ENCODE measurements at places on chromosomes 2 and 18.

DNA sequence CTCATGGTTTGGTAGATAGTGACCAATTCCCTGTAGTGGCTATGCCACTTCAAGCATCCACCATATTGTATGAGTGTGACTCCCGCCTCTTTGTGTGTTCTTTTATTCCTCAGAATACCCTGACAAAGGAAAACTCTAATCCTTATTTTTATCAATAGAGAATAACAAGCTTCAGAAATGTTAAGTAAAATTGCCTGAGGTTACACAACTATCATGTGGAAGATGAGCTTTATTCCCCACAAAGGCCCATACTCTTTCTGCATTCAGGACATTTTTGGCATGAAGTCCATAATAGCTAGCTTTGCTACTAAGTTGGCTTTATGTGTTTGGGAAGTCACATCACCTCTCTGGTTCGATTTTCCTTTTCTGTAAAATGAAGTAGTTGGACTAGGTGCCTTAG, 276.8 kb downstream of the PIK3C3 start:
- no peak for DNase-seq

GRCh38 chr18:43952398-43952797, 675.1 kb upstream of the SYT4 start:
- DNase-seq = no peak

DNA sequence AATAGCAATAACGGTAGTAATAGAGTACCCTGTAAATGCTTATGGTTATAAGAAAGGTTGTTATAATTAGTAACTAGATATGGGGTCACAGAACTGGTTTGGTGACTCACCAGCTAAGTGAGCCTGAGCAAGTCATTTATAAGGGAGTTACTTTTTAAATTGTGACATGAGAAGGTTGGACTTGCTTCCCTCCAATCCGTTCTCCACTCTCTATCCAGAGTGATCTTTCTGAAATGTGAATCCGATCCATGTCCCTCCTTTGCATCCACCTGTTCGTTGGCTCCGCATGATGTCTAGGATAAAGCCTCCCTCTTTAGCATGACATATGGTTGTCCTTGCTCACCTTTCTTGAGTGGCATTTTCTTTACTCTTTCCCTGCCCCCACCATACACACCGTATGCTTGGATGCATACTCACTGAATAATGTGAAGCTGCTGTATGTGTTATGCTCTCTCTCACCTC, 83.1 kb downstream of the CDC42EP3 start:
- peak; percentile 38 for DNase-seq

DNA sequence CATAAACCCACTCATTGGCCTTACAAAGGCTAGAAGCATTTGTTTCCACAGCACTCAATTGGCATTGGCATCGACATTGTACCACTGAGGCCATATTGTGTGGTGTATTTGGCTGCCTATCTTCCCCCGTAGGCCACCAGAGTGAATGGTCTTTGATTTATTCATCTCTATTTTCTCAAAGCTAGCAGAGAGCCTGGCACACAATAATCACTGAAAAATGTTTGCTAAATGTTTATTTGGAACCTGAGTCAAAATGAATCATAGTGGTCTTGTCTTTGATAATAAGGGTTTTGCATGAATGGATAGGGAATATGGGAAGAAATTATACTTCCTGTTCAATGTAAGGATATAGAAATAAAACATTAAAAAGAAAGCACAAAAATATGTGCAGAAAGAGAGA, 107.3 kb upstream of the SLC8A1 start:
- DNase-seq = no peak

GRCh38 chr2:194826241-194826640, 830.8 kb upstream of the SLC39A10 start:
- no peak for DNase-seq

- DNase-seq = peak; percentile 10
Measured at GRCh38 chr2:145687442-145688134, 1167.7 kb upstream of the ZEB2 start.

DNA sequence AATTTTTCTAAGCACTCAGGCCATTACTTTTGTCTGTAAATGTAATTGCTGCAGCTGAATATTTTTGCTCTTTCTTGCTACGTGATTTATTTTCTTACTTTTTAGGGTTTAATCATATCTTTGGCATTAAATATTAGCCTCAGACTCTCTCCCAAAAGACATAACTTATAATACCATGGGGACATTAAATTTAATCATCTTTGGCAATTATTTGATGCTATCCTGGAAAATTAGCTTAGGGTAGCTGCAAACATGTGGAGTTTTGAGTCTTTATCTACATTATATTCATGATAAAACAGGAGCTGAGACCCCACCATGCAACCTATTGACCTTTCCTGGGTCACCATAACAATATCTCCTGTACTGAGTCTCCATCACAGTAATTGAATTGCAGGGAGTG, 59.1 kb upstream of the EDAR start:
- no peak for DNase-seq

DNA sequence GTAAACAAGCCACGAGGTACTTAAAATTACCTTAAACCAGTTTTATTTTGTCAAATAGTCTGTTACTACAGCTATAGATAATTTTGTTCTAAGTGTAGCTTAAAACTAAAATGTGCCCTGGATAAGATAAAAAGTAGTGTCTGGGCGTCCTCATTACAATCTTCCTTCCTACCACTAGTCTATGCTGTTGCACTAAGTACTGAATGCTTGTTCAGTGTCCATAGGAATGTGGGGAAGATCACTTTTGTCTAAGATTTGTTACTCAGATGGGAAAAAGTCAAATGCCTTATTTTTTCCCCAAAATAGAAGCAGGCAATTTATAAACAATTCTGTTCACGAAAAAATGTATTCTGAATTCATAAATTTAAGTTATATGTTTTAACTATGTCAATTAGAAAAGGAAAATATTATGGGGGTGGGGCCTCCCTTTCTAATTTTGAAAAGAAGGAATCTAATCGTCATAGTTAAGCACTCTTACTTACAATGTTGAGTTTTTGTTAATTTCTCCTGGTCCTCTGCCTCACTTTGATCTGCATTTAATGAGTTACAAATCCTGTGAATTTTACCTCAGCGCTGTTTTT, 140.4 kb upstream of the VRK2 start:
- DNase-seq = peak; percentile 60

DNA sequence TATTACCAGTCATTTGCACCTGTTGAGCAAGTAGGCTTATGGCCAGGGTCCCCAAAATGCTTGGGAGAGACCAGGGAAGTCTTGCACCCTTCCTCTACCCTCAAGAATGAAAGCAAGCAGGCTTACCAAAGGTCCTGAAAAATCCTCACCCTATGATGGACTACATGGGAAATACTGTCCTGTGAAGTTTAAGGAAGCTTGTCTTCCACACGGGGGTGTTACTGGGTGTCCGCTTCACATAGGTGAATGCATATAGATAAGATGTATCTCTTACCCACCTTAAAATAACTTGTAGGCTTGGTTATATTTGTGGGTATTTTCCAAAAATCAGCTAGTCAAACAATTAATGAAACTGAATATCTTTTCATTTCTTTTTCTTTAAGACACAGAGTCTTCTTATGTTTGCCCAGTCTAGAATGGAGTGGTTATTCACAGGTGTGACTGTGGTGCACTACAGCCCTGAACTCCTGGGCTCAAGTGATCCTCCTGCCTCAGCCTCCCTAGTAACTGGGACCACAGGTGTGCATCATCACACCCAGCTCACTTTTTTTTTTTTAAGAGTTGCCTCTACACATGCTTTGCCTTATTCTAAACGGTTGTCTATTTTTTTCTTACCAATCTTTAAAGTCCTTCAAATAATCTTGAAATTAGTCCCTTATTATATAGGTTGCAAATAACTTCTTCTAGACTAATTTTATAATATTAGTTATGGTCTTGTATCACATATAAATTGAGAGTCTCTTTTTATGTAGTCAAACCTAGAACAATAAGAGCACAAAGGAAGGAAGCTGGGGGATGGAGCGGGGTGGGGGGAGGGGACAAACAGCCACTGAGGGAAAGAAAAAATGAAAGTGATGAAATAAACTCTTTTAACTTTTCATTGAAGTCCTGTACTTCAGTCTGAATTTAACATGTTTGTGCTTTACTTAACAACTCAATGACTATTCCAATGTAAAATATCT, 49.0 kb downstream of the CERKL start:
- no peak for DNase-seq

GRCh38 chr18:32804134-32804888, 31.5 kb upstream of the KLHL14 start:
- DNase-seq = no peak

DNA sequence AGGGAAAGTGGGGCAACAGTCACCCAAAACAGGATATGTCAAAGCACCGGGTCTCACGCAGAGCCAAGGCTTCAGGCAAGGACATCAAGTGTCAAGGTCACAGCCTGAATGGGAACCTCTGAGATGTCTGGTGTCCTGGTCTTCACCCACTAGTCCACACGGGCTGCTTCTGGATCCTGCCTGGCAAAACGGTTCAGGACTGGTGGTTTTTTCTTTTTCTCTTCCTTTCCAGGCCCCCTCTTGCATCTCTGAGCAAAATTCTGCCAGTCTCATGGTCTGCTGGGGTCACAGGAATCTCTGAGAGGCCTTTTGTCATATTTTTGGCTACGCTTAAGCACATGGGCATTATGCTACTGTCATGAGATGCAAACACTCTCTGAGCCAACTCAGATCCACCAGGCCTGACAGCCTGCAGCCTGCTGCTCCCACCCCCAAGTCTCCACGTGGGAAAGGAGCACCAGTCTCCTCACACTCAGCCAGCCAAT, 518.2 kb upstream of the ZEB2 start:
- no peak for DNase-seq

DNA sequence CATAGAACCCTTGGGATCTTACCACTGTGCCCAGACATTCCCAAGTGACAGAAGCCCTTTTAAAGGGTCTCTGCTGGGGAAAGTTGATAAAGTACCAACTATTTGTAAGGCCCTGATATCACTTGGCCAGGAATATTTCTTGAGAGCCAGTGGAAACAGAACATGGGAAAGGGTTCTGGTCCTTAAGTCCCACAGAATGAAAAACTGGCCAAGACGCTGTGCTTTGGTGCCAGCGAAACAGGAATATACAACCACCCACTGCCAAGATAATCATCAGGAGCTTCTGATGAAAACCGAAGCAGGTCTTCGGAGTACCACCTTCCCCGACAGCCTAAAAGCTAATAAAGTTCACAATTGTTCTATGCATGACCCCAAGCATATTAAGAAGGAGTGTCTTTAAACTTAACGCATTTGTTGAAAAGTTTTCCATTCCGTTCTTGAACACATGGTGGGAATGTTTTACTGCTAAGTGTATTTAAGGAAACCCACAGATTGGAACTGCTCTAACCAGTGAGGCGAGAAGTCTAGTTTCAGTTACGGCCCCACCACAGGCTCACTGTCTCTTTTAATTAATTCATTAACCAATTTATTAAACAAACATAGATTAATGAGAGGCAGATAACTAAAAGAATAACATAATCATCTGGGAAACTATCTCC, 152.6 kb downstream of the ANKRD44 start:
- no peak for DNase-seq

DNA sequence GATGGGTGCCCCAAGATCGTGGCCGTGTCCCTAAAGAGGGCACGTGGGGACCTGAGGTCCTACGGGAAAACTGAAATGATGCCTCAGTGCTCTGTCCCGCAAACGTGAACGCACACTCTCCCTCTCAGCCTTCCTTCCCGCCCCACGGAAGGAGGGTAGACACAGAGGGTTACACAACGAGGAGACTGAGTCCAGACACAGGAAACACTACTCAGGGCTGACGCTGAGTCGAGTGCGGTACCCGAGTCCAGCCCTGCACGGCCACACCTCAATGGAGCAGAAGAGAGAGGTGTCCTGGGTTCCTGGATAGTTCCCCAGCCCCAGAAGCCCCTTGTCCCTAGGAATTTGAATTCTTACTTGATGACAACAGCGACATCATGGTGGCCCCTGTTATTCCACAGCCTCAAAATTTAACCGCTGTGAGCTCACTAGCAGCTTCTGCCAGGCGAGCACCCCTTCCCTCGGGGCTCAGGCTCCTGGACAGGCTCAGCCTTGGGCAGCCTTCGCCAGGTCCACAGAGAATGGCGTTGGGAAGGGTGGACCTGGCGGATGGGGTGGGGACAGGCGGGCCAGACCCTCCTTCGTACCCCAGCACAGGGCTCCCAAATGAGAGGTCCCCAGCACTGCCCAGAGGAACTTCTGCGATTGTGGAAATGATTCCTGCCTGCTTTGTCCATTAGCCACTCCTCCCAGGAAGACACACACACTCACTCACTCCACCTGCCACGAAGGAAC, 980 bp upstream of the RNPEPL1 start:
- no peak for DNase-seq

GRCh38 chr2:240455647-240456446, 20.4 kb downstream of the GPC1 start:
- DNase-seq = peak; percentile 68

- DNase-seq = peak; percentile 49
Measured at GRCh38 chr2:119259296-119259860, 35.7 kb downstream of the STEAP3 start.

GRCh38 chr2:85873679-85874078, 15.1 kb downstream of the ST3GAL5 start:
- DNase-seq = no peak

- DNase-seq = no peak
Measured at GRCh38 chr2:233817995-233818638, 36.2 kb downstream of the HJURP start.

DNA sequence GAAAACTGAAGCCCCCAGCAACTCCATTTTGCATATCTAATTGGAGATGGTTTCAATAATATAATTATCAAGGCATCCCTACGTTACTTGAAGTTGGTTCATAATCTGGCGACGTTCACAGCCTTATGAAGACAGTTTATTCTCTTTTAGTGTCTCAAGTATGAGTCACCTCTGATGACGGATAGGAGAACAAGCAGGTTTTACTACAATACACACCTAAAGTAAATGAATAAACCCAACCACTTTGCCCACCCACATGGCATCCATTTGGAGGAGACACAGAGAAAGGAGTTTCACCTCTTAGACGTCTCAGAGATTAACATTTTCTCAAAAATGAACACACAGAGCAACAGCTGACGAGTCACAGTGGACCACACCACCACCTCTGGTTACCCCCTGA, 40.8 kb downstream of the BCL11A start:
- DNase-seq = no peak

- no peak for DNase-seq
Measured at GRCh38 chr2:8615252-8615575, 66.6 kb upstream of the ID2 start.

DNA sequence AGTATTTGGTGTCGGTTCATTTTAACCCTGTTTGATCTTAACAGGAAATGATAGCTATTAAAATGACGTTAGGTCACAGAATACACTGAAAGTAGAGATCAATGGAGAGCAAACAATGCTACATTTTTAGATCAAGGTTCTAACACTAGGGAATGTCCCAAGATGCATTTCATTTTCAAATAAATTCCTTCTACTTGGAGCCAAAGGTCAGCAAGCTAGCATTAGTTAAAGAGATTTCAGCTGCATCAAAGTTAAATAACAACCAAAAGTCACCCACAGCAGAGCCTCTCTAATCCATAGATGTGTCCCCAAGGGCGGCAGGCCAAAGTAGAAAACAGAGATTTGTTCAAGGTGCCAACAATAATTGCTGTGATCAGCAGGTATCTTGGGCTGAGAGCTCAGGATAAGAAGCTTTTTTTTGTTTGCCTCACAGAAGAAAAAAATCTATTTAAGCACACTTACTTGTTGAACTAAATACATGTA, 1233.6 kb upstream of the TMEFF2 start:
- no peak for DNase-seq
